Activated CD4-positive, alpha-beta T cell treated with anti-CD3 and anti-CD28 coated beads for 36 hours (primary cell): ENCODE measurements at places on chromosomes 16 and 17.

DNA sequence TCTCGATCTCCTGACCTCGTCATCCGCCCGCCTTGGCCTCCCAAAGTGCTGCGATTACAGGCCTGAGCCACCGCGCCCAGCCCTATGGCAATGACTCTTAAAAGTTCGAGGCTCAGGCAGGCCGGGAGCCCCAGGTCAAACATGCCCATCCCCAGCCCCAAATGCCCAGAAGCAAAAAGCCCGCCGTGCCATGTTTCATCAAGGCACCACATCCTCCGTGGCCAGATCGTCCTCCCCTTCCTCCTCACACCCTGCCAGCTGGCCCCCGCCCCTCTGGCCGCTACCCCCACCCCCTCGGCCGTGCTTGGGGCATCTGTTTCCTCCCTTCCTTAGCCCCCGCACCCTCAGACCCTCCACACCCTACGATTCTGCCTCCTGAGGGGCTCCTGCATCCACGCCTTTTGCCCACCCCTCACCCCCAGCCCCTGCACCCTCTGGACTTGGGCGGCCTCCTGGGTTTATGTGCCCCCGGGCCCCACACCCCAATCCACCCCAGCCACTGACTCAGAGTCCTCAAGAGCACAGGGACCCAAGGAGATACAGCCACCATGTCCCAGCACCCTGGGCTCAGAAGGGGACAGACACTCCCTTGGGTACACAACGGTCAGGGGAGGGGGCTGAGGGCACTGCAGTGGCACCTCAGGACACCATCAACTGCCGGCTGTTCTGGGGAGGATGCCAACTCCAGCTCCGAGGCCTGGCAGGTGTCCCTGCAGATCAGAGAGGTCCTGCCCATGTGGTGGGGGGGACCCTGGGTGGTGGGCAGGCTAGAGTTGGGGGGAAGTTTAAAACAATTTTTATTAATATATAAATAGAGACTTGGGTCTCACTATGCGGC lies 7.1 kb downstream of the CTRB1 start:
- DNase-seq: no peak

DNA sequence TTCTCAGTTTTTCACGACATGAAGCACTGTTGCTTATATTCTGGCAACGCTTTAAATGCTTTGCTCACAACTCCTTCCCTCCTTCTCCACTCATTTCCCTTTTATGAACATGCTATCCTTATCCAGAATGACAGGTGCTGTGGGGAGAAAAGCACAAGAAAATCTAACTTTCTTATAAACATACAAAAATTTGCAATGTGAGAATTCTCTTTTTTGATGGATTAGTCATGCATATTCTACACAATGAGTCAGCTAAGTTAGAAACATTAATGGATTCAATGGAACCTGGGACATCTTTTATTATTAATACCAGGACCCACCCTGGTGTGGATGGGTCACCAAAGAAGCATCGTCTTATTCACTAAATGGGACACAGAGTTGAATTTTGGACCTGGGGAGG lies 234.6 kb upstream of the CDH5 start:
- no peak for DNase-seq

DNA sequence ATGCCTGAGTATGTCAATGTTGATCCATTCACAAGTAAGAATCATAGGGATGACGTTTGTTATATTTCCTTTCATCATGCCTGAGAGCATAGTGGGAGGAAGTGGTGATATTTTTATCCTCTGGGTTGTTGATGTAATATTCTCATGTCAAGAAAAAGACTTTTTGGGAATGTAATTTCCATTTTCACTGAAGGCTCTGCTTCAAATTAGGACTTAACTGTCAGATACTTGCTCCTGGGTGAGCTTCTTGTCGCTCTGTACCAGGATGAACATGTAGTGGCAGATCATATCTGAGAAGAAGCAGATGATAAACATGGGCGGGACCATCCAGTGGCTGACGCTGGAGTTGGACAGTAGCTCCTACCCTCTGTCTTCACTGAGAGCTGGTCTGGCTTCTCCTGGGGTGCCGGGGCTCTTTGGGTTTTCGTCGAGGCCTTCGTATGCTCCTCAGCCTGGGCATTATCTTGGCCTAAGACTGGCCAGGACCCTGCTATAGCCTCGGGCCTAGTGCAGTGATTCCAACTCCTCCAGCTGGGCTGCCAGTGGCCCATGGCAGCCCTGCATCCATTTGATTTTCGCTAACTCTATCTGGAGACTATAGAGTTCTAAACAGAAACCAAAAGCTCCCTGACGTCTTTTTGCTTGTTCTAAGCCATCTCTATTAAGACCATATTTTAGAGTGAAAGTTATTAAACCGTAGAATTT lies 19.7 kb downstream of the CYB5B start:
- DNase-seq: peak; percentile 47

GRCh38 chr16:20899071-20899470 lies 1.1 kb downstream of the DCUN1D3 start:
- DNase-seq: no peak

GRCh38 chr17:80800481-80801391 lies 190.9 kb upstream of the CHMP6 start:
- no peak for DNase-seq

DNA sequence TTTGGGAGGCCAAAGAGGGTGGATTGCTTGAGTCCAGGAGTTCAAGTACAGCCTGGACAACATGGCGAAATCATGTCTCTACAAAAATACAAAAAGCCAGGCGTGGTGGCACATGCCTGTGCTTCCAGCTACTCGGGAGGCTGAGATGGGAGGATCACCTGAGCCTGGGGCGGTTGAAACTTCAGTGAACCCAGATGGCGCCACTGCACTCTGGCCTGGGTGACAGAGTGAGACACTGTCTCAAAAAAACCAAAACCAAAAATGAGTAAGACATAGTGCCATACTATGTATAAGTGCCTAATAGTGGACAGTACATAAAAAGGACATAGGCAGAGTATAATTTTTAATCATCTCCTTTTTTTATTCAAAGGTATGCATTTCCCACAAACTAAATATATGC lies 4.0 kb downstream of the CTC1 start:
- peak; percentile 57 for DNase-seq

DNA sequence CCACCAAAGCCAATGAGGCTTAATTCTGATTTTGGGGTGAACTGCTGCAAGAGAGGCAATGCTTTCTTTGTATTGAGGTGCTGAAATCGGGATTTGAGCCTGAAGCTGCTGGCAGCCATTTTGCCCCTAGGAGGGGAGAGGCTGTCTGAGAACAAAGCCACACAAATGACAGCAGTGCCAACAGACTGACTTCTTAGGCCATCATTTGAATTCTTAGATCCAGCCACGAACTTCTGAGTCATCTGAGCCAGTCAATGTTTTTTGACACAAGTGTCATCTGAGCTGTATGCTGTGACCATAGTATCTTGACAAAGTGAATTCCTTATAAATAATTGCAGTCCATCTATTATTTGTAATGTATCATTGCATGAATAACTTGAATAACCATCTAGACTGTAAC lies 29.0 kb downstream of the HYDIN start:
- DNase-seq: no peak
